Central memory CD4-positive, alpha-beta T cell (primary cell): ENCODE measurements at places on chromosomes 1 and 21.

- DNase-seq, result no peak
These were observed 159.2 kb downstream of the TRABD2B start for GRCh38 chr1:47837866-47838561.

DNA sequence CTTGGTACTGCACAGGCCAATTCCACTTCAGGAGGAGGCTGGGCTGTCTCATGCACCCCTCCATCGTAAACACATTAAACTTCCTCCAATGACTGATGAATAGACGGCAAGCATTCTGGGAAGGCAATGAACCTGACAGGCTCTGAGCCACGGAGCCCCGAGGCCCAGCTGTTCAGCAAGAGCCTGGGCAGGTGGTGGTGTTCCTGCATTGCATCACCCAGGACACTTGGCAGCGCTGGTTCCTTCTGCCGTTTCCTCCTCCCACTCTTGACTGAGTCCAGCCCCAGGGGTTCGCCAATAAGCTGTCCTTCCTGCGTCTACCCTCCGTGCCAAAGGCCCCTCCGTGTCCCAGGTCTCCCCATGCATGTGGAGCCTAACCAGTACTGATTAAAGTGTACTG is 109.8 kb downstream of the JAK1 start:
- no peak for DNase-seq

- no peak for DNase-seq
These were observed 13.2 kb upstream of the CSF1 start for GRCh38 chr1:109897259-109897955.

DNA sequence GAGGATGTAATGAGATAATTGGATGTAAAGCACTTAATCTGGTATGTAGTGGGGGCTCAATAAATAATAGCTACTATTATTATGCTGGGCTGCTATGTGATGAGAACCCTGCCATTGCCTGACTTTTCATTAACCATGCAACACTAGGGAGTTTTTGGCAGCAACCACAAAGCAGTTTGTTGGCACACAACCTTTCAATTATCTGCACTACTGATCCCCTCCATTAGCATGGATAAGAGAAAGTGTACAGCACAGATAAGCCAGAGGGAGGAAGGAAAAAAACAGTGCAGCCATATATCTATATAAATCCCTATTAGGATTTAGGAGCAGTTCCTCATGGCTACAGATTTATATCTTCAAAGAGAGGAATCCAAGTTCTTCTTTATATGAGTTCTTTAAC is 498.5 kb downstream of the NUF2 start:
- DNase-seq, result no peak

DNA sequence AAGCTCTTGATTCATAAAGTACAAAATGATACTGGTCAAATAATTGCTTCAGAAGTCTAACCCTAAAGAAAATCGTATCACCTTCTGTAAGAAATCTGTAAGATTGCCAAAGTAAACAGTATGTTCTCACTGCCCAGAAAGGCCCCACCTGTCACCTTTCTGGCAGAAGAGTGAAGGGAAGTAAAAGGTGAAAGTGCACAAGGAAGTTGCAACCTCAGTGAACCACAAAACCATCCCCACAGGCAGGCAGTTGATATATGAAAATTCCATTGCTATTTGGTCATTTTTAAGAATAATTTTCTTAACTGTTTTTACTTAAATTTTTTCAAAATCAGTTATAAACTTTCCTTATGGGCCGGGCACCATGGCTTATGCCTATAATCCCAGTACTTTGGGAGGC is 48.5 kb upstream of the FBXO28 start:
- no peak for DNase-seq

DNA sequence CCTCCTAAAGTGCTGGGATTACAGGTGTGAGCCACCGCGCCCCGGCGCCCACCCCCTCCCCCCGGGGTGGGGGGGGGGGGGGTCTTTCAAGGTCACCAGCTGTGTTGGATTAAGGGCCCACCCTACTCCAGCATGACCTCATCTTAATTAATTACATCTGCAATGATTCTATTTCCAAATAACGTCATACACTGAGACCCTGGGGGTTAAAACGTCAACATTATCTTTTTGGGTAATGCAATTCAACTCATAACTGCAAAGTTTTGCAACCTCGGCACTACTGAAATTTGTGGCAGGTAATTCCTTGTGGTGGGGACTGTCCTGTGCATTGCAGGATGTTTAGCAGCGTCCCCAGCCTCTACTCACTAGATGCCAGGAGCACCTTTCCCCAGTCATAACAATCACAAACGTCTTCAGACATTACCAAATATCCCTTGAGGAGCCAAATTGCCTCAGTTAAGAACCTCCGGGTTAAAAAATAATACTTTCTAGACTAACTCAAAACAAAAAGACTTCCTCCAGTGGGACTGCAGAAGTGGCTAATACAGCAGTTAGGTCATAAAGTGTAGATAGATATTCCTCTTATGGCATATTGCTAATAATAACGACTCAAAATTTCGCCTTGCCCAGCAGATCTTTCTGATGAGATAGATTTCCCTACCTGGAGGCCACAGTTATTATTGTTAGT is 233.0 kb upstream of the KAZN start:
- DNase-seq, result no peak
